ENCODE measurements at places on chromosomes 7 and 10.

DNA sequence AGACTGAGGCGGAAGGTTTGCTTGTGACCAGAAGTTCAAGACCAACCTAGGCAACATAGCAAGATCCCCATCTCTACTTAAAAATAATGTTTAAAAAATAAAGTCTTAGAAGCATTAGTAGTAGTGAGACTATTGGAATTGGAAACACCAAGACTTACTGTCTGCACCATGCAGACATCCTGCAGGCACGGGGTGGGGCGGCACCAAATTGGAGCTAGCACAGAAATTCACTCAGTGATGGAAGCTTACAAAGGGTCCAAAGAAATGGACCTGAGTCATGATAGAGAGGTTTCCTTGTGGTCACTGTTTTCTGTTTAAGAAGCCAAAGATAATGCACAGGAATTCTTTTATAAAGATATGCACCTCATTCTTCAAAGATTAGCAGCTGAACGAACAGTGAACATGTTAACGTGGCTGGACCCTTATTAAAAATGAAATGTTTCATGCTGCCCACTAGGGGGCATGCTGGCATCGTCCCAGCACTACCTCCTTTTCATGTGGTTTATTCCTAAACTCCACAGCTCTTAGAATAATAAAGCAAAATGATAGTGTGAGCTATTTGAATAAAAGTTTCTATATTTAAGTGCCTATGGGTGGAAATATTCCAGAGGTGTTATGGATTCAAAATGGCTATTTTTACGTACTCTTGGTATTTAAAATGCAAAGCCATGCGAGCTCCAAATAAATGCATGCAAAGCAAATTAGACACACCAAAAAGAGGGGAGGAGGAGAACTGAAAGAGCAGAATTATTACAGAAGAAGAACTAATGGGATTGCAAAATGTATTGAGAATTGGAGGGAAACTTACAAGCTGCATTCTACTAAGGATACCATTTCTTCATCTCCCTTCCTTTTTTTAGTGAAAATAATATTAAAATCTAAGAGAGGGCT is 28.6 kb downstream of the PDSS1 start:
- DNase-seq = peak; percentile 50

DNA sequence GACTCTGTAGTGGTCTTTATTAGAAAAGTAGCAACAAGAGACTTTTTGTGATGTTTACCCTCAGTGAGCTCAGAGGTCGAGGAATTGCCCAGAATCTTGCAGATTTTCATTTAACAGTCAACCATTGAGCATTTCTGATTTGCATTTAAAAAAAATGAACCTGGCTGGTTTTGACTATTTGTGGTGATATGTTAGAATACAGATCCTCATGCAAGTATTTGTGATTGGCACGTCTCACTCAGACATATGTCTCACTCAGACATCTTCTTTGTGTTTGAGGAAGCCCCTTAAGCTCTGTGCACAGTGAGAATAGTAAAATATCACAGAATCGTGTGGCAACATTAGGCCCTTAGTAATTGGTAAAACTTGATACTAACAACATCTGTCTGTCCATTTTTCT is 113.2 kb downstream of the SND1 start:
- no peak for DNase-seq

- DNase-seq = no peak
Measured at GRCh38 chr7:99729486-99730237, 5.3 kb downstream of the CYP3A7 start.

- no peak for DNase-seq
Measured at GRCh38 chr7:128358233-128358632, 3.3 kb downstream of the PRRT4 start.

DNA sequence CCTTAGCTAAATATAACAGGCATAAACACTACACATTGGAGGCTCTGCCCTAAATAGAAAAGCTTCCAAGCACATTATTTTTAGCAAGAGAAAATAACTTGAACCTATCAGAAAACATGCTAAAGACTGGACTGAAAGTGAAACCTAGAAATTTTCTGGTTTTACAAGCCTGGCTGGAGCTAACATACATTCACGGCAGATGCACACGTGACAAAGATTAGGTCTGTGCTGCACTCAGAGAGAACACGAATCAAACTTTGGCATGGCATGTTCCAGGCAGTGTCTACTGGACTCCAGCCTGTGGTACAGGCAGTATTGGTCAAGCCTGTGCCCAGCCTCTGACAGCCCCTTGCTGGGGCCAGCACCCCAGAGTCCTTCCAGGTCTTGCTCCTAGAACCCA is 94.1 kb upstream of the PCBD1 start:
- no peak for DNase-seq

DNA sequence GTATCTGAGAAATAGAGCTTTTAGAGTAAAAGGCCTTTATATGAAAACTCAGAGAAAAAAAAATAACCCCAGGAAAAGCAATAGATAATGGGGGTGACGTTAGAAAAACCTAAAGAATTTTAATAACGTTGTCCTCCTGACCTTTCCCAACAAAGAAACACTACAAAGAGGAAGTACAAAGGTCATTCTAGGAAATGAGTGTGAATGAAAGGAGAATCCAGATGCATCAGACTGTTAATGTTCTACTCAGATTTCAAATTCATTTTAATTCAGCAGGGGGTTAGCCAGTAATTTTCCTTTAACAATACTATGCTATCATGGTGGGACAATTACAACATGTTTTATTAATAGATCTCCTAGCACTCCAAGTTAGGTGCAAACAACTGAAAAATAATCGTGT is 73.8 kb upstream of the CDK1 start:
- DNase-seq = no peak

- DNase-seq = no peak
Measured at GRCh38 chr7:28687537-28687936, 270.6 kb downstream of the TRIL start.

DNA sequence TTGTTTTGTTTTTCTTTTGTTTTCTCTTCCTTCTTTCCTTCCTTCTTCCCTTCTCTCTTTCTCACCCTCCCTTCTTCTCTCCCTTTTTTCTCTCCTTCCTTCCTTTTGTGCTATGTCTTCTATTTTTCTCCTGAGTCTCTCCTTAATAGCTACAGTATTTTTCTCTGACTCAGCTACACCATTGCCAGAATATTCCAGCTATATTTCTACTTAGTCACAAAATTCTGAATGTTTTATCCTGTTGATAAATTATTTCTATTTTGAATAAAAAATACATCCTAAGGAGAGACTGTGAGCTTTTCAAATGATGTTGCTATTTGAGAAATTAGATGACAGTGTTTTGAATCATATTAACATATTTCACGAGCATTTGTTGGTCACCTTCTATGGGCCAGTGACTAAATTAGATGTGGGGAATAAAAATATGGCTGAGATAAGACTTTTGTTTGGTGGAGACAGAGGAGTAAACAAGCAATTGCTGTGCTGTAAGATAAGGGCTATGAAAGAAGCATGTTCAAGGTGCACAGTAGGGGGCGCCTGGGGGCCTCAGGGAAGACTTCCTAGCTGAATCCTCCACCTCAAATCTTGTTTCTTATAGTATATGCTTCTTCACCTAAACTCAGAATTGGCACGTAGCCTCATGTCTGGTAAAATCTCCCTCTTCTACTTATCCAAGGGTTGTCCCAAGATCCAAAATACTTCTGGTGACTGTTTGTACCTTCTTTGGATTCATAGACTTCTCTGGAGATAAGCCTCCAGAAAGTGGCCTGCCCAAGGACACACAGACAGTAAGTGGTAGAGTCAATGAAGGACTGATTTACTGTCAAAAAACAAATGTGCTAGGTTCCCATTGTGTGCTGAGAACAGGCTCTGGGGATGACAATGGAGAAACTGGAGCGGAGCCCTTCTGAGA is 115.5 kb upstream of the CREB5 start:
- peak; percentile 61 for DNase-seq

DNA sequence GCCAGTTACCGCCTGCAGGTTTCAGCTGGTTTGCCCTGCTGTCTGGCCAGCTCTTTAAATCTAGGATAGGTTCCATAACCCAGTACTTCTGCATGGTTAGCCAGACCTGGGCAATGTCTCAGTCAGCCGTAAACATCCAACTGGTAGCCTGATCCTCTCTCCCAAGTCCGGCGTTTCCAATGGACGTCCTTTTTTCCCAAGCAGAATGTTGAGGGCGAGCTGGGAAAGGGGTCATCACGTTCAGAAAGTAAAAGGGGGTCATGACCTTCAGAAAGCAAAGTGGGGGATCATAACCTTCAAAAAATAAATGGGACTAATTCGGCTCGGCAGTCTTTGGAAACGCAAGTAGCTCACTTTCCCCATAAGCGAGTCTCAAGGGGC is 430 bp downstream of the PON3 start:
- DNase-seq = no peak

All from activated CD4-positive, alpha-beta T cell treated with anti-CD3 and anti-CD28 coated beads, Interleukin-2, Interleukin-6, amounts not matched to agents 100 ng/mL and 50 ng/mL, durations not matched to agents 16 hours and 8 hours (primary cell).